ENCODE measurements at places on chromosomes 2 and 18.

GRCh38 chr2:46270384-46270783 is 26.8 kb upstream of the EPAS1 start:
- no peak for DNase-seq

- peak; percentile 99 for DNase-seq
These were observed 326.3 kb upstream of the MC4R start for GRCh38 chr18:60698901-60699300.

DNA sequence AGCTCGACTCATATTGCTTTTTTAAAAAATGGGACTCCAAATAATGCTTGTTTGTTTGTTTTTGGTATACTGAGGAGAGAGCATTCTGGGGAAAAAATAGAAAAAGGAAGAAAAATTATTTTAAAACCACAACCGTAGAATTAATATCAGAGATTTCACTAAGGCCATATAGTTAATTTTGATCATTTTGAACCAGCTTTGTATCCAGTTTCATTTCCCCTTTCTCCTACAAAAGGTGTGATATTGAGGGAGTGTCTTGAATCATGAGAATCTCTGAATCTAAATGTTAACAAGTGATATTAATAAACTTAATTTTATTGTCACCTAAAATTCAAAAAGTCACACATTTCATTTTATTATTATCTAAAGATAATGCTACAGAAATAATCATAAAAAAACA is 198.5 kb upstream of the GALNT5 start:
- no peak for DNase-seq

GRCh38 chr2:158979772-158980171 is 11.3 kb downstream of the TANC1 start:
- no peak for DNase-seq

DNA sequence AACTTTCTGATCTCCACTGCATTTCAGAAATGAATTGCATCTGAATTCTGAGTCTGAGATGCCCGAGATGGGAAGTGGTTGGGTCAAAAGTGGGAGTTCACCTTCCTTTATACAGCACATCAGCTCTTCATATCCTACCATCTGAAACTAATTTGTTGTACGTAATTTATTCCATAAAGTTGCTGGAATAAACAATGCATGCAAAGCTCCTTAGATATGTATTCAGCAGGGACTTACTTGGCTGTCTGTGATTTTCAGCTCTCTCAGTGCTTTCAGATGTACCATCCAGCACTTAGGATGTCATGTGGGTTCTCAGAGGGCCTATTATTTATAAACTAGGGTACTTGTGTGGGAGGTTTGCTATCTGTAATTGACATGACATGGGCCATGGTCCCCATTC is 46.9 kb upstream of the EFEMP1 start:
- DNase-seq = no peak

DNA sequence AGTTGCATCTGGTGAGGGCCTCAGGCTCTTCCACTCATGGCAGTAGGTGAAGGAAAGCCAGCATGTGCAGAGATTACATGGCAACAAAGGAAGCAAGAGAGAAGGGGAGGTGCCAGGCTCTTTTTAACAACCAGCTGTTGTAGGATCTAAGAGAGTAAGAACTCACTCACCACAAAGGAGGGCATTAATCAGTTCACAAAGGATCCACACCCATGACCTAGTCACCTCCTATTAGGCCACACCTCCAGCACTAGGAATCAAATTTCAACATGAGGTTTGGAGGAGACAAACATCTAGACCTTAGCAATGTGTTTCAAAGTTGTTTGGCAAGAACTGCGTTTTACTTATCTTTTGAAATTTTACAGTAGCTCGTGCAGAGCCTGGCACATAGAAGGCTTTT is 20.5 kb upstream of the REG3A start:
- DNase-seq = no peak

GRCh38 chr18:59142274-59142673 is 2.6 kb downstream of the SEC11C start:
- no peak for DNase-seq

- no peak for DNase-seq
These were observed 1082.3 kb upstream of the TMEFF2 start for GRCh38 chr2:193276988-193277387.

- no peak for DNase-seq
These were observed 148.6 kb upstream of the PKDCC start for GRCh38 chr2:41899189-41899588.

DNA sequence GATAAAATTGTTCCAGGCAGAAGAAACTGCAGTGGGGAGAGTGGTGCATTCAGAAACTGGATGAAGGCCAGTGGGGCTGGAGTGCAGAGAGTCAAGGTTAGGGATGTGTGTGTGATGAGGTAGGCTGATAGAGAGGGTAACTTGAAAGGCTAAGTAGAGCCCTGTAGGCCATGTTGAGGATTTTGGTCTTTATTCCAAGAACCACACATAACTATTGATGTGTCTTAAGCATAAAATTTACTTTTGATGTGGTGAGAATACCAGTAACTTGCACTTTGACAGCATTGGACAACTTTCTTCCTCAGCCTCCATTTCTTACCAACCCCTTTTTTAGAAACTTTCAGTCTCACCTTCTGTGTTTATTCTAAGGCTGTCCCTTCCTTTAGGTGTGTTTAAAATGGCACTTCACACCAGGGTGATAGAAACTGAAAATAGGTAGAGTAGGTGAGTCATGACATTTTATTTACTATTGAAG is 22.6 kb downstream of the MTX2 start:
- DNase-seq = no peak

DNA sequence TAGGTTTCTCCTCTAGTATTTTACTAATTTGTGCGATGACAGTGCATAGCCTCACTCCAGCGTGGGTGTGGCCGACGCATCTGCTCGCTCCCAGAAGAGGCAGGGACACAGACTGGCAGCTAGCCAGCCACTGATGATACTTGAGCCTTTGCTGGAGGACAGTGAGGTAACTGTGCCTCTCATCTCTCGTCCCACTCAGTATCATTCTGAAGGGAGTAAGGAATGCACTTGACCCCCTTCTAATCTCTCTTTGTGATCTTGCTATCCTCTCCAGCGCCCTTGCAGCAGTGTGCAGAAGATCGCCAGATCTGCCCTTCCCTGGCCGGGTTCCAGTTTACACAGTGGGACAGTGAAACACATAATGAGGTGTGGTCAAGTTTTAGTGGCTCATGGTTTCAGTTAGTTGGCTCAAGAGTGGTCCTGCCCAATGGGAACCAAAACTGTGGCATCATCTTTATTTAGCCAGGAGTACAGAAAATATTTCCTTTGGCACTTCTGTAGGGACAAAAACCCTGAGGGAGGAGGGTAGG is 17.5 kb downstream of the NCAPH start:
- peak; percentile 66 for DNase-seq

GRCh38 chr18:63975628-63976027 is 5.7 kb downstream of the SERPINB8 start:
- DNase-seq = no peak

- DNase-seq = no peak
These were observed 554 bp downstream of the PFN4 start for GRCh38 chr2:24122366-24123194.

- DNase-seq = no peak
These were observed 197 bp downstream of the GDF7 start for GRCh38 chr2:20667151-20667530.

DNA sequence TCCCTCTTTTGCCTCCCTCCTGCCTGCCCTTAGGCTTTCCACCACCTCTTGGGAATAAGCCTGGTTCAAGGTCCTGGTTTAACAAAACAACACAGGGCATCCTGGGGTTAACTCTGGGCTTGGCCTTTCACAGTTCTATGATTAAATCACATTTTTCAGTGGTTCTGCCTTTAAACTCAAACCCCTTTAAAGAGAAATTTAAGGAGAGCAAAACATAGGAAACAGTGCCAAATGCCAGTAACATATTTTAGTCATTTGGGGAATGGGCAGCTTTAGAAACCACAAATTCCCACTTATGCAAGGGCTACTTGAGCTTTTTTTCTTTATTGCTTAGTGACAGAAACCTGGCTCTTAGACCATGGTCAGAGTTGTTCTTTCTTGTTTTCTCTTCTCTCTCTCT is 112.2 kb upstream of the FZD5 start:
- DNase-seq = no peak

GRCh38 chr2:148656516-148656915 is 12.0 kb downstream of the EPC2 start:
- DNase-seq = no peak

DNA sequence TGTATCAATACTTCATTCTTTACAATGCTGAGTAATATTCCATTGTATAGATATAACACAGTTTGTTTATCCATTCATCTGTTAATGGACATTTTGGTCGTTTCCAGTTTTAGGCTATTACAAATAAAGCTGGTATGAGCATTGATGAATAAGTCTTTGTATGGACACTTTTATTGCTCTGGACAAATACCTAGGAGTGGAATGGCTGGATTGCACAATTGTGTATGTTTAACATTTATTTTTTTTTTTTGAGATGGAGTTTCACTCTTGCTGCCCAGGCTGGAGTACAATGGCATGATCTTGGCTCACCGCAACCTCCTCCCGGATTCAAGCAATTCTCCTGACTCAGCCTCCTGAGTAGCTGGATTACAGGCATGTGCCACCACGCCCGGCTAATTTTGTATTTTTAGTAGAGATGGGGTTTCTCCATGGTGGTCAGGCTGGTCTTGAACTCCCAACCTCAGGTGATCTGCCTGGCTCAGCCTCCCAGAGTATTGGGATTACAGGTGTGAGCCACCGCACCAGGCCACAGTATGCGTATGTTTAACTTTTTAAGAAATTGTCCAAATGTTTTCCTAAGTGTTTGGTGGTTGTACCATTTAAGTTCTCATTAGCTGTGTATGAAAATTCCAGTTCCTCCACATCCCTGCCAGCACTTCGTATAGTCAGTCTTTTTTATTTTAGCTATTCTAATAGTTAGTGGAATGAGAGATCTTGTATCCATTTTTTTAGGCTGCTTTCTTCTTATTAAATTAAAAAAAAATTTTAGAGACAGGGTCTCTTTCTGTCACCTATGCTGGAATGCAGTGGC is 194.9 kb upstream of the HAAO start:
- DNase-seq = no peak

- DNase-seq = no peak
These were observed 508.7 kb upstream of the FAM98A start for GRCh38 chr2:34107811-34108210.
